ENCODE measurements at places on chromosomes 1 and 21. TPM values are rescaled to one million over a fixed set of nuclear protein-coding genes. Genes with fewer than 3 reads are reported as not detected.

GRCh38 chr1:177020851-177021589 lies 143.5 kb downstream of the ASTN1 start:
- no peak for DNase-seq
- H3K4me3 ChIP-seq: no peak overlapping the region
- peaks cover 3% of the 10 kb centered on the region for H3K27me3 ChIP-seq
- no peaks in the 10 kb centered on the region for H3K36me3 ChIP-seq

- no peaks in the 10 kb centered on the region for H3K36me3 ChIP-seq
- DNase-seq: no peak
- no peak overlapping the region for H3K27ac ChIP-seq
Observed at GRCh38 chr1:39047374-39048229, 21.5 kb downstream of the NDUFS5 start.

Gene SYTL1
- 75.9 TPM for total RNA-seq

Gene USH2A
- total RNA-seq: not detected

Gene OR2T2
- total RNA-seq: not detected

DNA sequence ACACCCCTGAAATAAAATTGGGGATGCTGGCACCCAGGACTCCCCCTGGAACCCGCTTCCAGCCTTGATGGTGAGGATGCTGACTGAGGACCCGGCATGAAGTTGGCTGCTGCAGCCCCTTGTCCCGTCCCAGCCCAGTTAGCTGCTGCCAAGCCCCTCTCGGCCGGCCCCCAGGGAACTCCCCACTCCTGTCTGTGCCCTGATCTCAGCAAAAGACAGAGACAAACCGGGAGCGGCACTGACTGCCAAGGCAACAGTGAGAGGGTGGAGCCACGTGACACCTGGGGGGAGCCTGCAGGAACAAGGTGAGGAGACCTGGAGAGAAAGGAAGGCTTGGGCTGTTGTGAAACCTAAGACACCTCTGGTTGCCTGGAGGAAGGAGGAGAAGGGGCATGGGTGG lies 24.7 kb downstream of the CASZ1 start:
- no peak overlapping the region for H3K27ac ChIP-seq
- no peaks in the 10 kb centered on the region for H3K27me3 ChIP-seq
- H3K4me1 ChIP-seq: no peaks in the 10 kb centered on the region
- no peak overlapping the region for H3K4me3 ChIP-seq
- H3K36me3 ChIP-seq: no peaks in the 10 kb centered on the region

DNA sequence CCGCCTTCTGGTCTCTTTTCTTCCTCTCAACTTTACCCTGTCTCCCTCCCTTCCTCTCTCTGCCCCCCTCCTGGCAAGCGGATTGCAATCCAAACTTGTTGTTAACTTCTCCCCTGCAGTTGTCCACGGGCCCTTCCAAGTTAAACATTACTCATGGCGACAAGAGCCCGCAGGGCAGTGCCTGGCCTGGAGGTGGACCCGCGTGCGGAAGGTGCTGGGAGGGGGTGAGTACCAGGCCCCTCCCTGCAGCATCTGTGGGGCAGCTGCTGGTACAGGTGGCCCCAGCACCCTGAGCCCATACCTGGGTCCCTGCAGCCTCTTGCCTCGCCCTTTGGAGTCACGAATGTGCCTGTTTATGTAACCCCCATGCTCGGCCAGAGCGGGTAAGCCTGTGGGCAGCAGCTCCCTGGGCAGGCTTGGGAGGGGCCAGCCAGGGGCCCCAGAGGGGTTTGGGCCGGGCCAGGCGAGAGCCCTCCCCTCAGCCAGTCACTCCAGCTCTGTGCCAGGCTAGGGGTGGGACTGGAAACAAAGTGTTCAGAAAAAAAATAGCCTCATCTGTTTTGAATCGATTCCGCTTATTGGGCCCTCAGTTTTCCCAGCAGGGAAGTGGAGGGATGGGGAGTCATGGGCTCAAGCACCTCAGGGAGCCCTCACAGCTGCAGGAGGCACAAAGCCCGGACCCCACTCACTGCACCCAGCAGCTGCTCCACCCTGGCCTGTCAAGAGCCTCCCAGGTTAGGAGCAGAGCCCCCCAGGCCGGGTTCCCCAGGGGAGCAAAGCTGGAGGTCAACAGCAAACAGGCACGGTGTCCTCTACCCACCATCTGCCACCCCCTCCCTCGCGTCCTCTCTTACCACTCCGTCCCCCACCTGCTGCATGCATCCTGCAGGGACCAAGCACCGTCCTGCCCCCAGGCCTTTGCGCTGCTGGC lies 14.0 kb upstream of the FAAP20 start:
- peaks cover 35% of the 10 kb centered on the region for H3K4me1 ChIP-seq
- no peaks in the 10 kb centered on the region for H3K27me3 ChIP-seq
- H3K27ac ChIP-seq: peak overlapping the region; percentile 34

Gene CELA2A
- total RNA-seq: 1.6 TPM

- DNase-seq: no peak
- no peak within 1 kb of the TSS for H3K27ac ChIP-seq
- peaks cover 22% of the 10 kb centered on the region for H3K27me3 ChIP-seq
- H3K4me3 ChIP-seq: no peak within 1 kb of the TSS
- no peaks in the 10 kb centered on the region for H3K36me3 ChIP-seq
Observed at GRCh38 chr1:74673351-74674111, at the start of gene ERICH3. ERICH3 (minus strand) TSS chr1:74673792; CDS start chr1:74673519, 273 bp downstream.

- DNase-seq: peak; percentile 67
- peaks cover 28% of the 10 kb centered on the region for H3K4me1 ChIP-seq
- H3K4me3 ChIP-seq: no peak overlapping the region
- no peak overlapping the region for H3K27ac ChIP-seq
- H3K27me3 ChIP-seq: no peaks in the 10 kb centered on the region
- H3K36me3 ChIP-seq: no peaks in the 10 kb centered on the region
Observed at GRCh38 chr1:21647431-21648351, 21.5 kb downstream of the RAP1GAP start.

GRCh38 chr1:78005755-78006154 lies 1.0 kb downstream of the DNAJB4 start:
- H3K4me1 ChIP-seq: peaks cover 18% of the 10 kb centered on the region
- H3K27me3 ChIP-seq: no peaks in the 10 kb centered on the region
- H3K27ac ChIP-seq: peak overlapping the region; percentile 71
- H3K36me3 ChIP-seq: no peaks in the 10 kb centered on the region

- no peak overlapping the region for H3K4me3 ChIP-seq
- peaks cover 24% of the 10 kb centered on the region for H3K4me1 ChIP-seq
- H3K27ac ChIP-seq: no peak overlapping the region
- no peak for DNase-seq
- no peaks in the 10 kb centered on the region for H3K27me3 ChIP-seq
Observed at GRCh38 chr1:229561141-229561540, 2.6 kb upstream of the ABCB10 start.

GRCh38 chr1:192407206-192407605 lies 90.4 kb downstream of the RGS21 start:
- H3K27me3 ChIP-seq: no peaks in the 10 kb centered on the region
- H3K36me3 ChIP-seq: no peaks in the 10 kb centered on the region
- no peak overlapping the region for H3K4me3 ChIP-seq
- H3K27ac ChIP-seq: no peak overlapping the region
- H3K4me1 ChIP-seq: no peaks in the 10 kb centered on the region

Gene CRP
- 1.3 TPM for total RNA-seq

- H3K27ac ChIP-seq: no peak overlapping the region
- no peaks in the 10 kb centered on the region for H3K27me3 ChIP-seq
- no peaks in the 10 kb centered on the region for H3K36me3 ChIP-seq
- H3K4me3 ChIP-seq: no peak overlapping the region
- no peaks in the 10 kb centered on the region for H3K4me1 ChIP-seq
Observed at GRCh38 chr1:221164951-221165838, 286.0 kb downstream of the HLX start.
